ENCODE measurements at places on chromosomes 13 and 19.

- DNase-seq, result no peak
Measured at GRCh38 chr13:51148223-51148951, 37.3 kb upstream of the C13orf42 start.

DNA sequence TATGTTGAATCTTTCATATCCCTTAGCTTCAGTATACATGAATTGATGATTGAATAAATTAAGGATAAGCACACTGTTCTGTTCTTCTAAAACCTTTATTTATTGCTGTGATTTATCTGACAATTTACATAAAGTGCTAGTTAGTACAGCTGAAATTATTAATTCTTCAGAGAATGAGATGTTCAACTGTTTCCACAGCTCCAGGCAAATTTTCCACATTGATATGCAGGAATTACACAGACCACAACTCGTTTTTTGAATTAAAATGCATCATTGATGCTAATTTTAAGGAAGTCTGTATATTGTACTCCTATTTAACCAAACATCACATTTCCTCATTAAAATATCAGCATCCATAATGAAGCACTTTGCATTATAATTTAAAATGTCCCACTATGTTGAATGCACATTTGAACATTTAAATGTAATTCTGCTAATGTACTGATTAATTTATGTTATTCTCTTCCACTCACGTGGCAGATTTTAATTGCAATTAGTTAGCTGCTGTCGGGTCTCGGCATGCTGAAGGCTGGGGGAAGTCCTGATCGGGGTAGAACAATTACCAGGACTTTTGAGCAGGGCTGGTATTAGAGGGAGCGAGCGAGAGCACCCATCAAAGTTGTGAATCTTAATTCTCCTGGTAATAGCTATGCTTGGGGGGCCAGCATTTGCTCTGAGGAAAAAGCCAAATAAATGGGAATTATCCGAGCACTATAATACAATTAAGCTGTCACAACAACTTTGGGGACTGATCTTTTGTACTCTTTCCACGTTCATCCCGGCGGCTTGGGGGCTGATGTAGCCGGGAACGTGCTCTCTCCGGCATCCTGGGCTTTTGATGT, 136.7 kb upstream of the TMTC4 start:
- DNase-seq, result no peak

- no peak for DNase-seq
Measured at GRCh38 chr19:50275577-50276368, 53.4 kb downstream of the KCNC3 start.

DNA sequence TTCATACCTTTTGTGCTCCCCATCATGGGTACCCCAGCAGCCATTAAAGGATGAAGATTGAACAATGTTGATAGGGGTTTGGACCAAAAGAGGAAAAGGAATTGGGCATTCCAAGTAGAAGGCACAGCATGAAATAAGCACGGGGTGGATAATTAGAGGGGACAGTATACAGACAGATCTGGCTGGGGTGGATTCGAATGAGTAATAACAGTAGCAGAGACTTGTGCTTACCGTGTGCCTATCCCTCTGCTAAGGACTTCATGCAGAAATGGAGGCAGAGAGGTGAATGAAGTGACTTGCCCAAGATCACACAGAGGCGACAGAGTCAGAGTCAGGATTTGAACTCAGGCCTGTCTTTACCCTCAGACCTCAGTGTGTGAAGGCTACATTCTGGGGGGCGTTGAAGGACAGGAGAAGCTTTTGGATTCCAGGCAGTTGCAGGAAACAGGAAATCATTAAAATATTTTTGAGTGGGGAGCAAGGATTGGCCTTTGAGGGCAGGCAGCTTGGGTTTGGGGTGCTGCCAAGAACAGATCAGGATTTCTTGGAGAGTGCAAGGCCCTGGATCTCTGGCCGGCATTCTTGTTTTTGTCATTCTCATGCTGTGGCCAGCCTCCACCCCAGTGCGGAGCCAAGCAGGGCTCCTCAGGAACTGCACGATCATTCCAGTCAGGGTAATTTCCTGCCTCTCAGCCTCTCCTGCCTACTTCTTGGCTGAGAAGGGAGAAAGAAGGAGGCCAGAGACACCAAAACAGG, 18.7 kb downstream of the PAF1 start:
- peak; percentile 66 for DNase-seq

DNA sequence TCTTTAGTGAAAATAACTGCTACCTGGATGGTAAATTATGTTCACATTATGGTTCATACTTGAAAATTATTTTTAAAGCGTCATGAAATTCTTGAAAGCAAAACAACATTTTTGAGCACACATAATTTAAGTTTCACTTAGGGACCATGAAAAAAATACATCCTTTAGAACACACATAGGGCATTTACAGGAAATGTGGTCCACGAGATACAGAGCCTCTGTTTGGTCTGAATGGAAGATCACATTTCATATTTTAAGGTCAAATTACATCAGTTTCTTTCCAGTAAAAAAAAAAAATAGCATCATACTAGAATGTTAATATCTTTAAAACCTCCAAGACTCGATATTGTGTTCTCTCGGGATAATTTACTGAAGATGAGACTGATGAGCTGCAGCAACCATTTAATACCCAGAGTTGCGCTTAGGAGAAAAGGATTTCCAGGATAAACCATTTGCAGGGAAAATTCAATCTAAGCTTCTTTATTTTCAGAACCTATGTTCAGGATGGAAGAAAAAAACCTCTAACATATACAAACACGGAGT, 720.7 kb downstream of the DIAPH3 start:
- DNase-seq, result no peak

GRCh38 chr19:34926685-34927375, at the start of gene ZNF30:
ZNF30 (plus strand) TSS chr19:34926903; CDS start chr19:34929948, 3,045 bp downstream.
- DNase-seq, result peak; percentile 96

GRCh38 chr19:40348961-40349507, 539 bp downstream of the PLD3 start:
- peak; percentile 48 for DNase-seq

DNA sequence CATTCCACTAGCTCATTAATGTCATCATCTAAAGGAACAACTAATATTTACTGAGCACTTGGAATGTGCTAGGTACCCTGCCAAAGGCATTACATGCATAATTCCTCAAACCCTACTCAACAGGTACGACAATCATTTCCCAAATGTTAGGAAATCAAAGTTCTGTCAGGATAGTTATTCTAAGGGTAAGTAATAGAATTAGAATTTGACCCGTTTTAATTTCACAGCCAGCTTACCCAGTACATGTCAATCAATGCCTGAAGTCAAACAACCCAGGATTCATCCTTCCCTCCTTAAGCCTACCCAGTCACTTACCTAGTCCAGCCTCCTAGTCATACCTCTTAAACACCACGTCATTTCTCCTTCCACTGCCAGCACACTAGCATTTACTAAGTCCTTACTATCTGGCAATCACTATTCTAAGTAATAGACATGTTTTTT, 2.4 kb downstream of the LNX2 start:
- no peak for DNase-seq

- DNase-seq, result peak; percentile 78
Measured at GRCh38 chr13:62320129-62321108, 904.8 kb upstream of the PCDH20 start.

DNA sequence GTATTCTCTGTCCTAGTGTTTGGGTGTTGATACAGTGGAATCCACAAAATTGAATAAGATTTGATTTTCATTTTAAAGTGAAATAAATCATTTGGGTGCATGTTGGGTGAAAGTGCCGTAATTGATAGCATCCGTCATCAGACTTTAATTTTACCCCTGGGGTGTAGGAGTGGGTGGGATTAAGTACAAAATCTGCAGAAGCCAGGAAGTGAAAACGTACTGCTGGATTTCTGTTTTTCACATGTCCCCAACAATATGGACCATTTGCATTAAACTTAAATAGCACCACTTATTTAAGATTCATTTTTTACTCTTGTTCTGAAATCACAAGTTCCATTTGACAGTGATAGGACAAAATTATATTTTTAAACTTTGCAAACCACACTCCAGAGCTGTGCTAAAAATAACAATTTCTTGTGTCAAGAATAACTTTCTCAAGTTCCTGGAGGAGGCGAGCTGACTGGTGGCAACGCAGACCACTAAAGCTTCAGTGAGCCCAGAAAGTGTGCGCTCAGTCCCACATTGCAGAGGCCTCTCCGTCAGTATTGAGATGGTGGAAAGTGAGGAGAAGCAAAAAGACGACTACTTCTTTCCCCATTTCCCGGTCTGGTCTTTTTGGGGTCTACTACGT, 71.3 kb downstream of the ARHGEF7 start:
- DNase-seq, result no peak

DNA sequence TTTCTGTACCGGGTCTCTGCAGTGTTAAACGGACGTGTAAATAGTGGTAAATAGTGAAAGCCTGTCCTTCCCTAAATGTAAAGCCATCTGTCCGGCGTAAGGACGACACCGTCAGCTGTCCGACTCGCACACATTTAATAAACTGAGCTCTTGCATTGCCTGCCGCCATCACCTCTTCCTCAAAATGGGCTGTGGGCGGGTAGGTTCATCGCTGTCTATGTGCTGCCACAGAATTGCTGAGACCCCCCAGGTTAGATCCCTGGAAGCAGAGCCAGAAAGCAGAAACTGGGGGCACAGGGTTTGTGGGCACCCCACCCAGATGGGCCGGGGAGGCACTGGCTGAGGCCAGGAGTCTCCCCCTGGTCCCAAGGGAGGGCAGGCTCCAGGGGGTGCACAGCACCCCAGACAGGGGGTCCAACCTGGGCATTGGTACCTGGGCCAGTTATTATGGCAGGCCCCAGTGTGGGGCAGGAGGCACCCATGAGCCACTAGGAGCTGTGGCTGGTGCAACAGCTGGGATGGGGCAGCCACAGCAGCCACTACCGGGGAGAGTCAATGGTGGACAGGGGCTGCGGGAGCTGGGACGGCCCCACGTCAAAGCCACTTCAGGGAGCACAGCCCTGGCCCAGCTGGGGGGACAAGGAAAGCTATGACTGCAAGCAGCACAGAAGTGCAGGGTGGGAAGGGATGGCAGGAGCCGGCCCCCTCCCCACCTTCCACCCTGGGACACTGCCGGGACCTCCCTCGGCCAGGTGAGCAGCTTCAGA, 5.7 kb downstream of the C19orf25 start:
- DNase-seq, result no peak

DNA sequence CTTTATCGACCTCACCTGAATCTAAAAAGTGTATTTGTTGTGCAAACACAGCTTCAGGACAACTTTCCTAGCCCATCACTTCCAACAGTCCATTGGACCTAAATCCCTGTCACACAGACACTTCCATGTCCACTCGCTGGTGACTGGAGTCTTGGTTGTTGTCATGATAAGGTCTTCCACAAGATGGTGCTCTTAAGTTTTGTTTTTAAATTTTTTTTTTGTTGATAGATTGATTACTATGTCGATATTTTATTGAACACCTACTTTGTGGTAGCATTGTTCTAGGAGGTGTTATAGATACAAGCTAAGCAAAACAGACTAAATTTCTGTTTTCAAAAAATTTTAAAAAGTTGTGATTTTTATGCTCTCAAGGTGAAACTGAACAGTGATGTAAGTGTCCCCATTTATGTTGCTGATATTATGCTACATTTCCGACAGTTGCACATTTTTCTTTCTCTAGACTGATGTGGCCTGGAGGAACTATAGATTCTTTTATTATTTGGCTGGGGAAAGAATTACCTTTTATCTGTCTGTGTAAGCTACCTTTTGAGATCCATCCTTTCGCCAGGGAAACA, 8.1 kb upstream of the ERICH6B start:
- DNase-seq, result peak; percentile 24

DNA sequence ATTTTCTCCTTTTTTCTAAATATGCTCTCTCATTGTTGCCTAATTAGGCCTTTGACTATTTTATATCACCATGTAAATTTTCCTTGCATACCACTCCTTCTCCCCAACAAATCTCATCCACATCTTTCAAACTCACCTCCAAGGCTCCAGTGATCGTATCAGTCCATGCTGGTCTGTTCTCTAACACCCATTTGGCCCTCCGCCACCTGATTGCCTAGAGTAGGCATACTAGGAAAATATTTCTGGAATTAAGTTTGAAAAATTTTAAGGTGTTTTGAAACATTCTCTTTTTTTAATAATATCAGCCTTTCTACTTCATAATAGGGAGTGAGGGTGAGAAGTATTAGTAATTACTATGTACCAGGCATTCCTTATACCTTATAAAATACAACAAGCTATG, 473.9 kb downstream of the FGF9 start:
- no peak for DNase-seq

GRCh38 chr13:28606466-28606865, 52.5 kb upstream of the POMP start:
- no peak for DNase-seq

DNA sequence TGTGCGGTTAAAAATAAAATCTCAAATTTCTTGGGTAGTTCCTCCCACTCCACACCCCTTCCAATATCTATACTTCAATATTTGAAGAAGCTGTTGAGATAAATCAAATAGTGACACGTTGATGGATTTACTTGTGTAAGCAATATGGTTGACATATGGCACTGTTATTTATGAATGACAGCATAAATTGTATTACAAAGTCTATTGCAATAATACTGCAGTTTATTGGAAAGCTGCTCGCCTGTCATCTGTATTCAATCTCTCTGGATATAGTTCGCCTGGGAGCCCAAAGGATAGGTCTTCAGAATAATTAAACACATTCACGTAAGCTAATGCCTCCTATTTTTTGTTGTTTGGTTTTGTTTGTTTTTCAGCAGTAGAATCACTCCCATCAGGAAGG, 5.0 kb upstream of the ZIC5 start:
- no peak for DNase-seq

DNA sequence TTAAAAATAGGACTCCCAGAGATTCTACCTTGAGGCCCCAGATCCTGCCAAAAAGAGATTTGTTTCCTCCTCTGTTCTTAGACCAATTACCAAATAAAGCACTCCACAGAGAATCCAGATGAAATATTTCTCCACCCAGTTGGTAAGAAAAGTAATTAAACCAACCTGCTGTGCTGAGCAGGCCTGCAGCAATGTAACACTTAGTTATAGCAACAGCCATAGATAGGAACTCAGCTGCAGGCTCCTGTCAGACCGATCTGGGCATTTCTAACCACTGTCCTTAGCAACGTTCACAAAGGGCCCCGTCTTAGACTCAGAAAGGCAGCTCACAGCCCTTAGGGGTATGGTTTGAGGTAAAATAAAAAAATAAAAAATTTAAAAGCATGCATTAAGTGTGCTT, 271.1 kb downstream of the KCNRG start:
- no peak for DNase-seq

All from tongue (tissue), 3 donors.